Stimulated activated CD8-positive, alpha-beta memory T cell treated with anti-CD3 and anti-CD28 coated beads, Interleukin-4, amount 100 ng/mL, for 1 hour (primary cell): ENCODE measurements at places on chromosomes 11 and 22.

DNA sequence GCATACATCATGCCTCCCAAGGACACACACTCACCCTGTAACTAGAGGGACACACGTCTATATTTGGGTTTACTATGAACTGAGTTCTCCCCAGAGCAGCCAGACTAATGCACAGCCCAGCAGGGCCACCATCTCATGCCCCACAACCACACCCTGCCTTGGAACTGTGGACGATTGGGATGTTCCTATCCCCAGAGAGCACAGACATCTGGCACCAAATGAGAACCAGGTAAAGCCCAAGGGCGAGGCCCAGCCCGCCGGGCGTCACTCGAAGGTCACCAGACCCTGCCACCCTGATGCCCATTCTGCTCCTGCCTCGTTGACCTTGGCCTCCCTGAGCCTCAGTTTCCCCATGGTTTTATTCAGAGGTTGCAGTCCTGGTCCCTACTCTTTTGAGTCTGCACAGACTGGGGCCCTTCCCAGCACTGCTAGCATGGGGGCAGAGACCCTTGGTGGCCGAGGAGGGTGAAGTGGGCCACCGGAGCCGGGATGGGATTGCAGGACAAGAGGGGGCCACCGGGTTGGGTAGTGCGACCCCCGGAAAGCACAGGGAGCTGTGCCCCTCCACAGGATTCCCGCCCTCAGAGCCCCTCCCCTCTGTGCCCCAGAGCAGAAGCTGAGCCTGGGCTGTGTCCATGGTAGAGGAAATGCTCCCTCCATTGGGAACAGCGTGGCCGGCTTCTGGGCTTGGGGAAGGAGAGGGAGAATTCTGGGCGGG is 56.8 kb downstream of the IGLL5 start:
- no peak for DNase-seq

GRCh38 chr11:36015799-36016198 is 71.9 kb downstream of the LDLRAD3 start:
- no peak for DNase-seq

- no peak for DNase-seq
These were observed 4.6 kb upstream of the H19 start for GRCh38 chr11:2002042-2002776.

DNA sequence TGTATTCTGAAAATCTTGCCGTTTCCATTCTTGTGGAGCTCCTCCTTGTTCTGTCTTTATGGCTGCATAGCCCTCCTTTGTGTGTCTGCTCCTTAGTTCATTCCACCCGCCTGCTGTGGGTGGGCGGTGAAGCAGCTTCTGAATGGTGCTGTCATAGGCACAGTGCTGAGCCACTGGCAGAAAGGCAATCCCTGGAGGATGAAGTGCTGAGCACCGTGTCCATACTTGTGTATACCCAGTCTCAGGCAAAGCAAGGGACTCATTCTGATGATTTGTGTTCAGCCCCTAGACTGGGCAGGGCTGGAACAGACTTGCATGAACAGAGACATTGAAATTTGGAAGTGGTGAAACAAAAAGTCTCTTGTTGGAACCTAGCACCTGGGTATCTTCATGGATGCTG is 134.9 kb downstream of the MYO18B start:
- no peak for DNase-seq

- DNase-seq = no peak
These were observed 20.7 kb upstream of the NCF4 start for GRCh38 chr22:36840106-36840505.

- no peak for DNase-seq
These were observed 180.2 kb downstream of the NAV2 start for GRCh38 chr11:19892876-19893275.

GRCh38 chr22:22414266-22414665 is 94.3 kb downstream of the ZNF280B start:
- no peak for DNase-seq

DNA sequence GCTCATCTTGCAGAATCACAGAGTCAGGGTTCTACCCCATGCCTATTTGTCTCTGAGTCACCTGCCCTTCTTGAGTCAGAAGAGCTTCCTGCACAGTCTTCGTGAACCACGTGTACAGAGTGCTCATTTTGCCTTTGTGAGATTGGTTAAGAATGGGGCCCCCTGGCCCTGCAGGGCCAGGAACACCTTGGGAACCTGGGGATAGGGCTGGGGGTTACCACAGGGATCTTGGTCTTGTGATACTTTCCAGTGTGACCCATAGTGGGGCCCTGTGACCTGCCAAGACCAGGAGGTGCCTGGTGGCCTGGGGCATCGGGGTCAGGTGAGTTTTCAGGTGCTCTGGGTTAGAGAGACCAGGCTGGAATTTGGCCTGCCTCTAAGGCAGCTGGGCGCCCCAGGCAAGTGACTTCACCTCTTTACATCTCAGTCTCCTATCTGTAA is 9.4 kb downstream of the TMPRSS13 start:
- no peak for DNase-seq

- no peak for DNase-seq
These were observed 33.4 kb upstream of the API5 start for GRCh38 chr11:43278193-43278956.

- no peak for DNase-seq
These were observed 19.7 kb upstream of the FIBIN start for GRCh38 chr11:26974069-26974783.

GRCh38 chr22:45683680-45684079 is 12.0 kb downstream of the ATXN10 start:
- no peak for DNase-seq
